ENCODE measurements at places on chromosomes 2 and 18. TPM values are rescaled to one million over a fixed set of nuclear protein-coding genes. Genes with fewer than 3 reads are reported as not detected.

- DNase-seq, result no peak
Observed at GRCh38 chr18:46069524-46069923, 2.5 kb downstream of the PSTPIP2 start.

GRCh38 chr2:56770490-56770889 is 586.7 kb downstream of the CCDC85A start:
- DNase-seq, result no peak

- DNase-seq, result no peak
Observed at GRCh38 chr2:85890522-85891176, 1.9 kb upstream of the ST3GAL5 start.

GRCh38 chr18:10759241-10759640 is 233.4 kb downstream of the NAPG start:
- DNase-seq, result no peak

- DNase-seq, result no peak
Observed at GRCh38 chr2:234308813-234309195, 188.1 kb downstream of the ARL4C start.

ATOH8 gene
- 121 TPM for total RNA-seq
